ENCODE measurements at places on chromosomes 7 and 10.

DNA sequence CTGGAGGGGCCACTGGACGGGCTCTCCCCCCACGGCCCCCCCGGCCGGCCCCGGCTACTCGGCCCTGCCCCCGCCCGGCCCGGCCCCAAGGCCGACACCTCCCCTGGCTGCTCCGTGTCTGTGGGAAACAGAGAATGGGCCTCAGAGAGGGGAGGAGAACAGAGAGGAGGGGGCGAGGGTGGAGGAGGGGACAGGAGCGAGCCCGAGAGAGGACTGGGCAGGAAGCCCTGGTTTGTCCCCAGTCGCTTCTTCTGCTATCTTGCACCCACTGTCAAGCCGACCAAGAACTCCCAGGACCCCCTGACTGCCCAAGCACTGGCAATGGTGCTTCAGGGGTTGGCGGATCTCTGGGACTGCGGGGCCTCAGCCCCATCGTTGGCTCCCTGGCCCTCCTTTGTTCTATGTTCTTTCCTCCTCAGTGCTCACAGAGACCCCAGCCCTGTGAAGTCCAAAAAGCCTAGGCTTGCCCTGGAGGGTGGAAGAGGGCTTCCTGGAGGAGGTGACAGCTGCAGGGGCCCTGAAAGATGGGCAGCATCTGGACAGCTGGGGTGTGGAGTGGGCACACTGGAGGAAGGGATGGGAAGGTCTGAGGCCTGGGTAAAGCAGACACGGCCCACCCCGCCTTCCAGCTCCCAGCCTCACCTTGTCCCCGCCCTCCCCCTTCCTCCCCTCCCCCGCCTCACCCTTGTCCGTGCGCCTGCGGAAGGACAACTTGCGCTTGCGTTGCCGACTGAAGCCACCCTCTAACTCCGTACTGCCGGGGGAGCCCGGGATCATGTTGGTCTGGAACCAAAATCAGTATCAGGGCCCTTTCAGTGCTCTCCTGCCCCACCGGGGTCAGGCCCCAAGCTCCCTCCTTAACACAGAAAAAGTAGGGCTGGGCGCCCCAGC, 30.1 kb downstream of the KCNH2 start:
- DNase-seq, result no peak

DNA sequence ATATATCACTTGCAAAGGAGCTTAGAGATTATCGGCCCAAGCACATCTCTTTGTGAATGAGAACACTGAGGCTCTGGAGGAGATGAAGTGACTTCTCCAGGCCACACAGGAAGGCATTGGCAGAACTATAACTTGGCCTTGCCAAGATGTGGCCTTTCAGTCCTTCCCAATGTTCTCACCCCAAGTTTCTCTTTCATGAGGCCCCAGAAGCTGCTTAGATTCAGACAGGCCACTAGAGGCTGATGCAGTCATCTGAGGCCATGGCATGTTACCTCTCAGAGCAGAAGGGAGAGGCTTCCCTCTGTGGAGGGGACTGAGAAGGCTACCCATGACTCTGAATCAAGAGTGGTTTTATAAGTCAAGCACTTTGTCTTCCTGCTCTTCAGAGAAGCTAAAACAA, 1003.7 kb downstream of the LRMDA start:
- DNase-seq, result no peak

DNA sequence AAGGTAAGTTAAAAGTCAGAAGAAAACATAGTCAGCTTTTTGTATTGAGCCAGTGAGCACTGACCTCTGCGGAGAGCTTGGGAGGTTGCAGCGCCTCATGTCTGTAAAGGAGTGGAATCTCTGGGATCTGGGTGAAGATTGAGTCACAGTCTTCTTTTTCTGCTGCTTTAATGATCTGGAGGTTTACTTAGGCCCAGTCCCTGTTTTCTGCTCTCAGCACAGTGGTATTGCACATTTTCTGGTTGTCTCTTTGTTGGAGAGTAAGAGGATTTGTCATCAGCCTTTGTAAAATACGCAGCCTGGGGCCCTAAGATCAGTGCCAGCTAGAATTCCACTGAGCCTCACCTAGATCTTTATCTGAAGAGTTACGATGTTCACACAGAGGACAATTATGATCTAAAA, 58.3 kb upstream of the GJD4 start:
- DNase-seq, result no peak

GRCh38 chr7:139618482-139619366, 95.2 kb downstream of the CLEC2L start:
- peak; percentile 1 for DNase-seq

GRCh38 chr7:32936689-32937088, 20.6 kb upstream of the FKBP9 start:
- DNase-seq, result no peak

DNA sequence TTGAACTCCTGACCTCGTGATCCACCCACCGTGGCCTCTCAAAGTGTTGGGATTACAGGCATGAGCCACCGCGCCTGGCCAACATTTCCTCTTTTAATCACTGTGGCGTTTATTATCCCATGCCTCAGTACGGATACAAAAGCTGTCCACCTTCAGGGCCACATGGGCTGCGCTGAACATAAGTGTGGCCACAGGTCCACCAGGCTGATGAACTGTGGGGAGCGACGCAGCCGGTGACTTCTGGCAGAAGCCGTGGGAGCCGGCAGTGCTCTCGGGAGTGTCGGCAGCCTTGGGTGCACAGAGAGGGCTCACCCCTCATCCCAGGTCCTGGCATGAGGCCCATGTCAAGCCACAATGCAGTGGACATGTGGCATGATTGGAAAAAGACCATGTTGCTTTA, 223.6 kb downstream of the TNS3 start:
- DNase-seq, result no peak

DNA sequence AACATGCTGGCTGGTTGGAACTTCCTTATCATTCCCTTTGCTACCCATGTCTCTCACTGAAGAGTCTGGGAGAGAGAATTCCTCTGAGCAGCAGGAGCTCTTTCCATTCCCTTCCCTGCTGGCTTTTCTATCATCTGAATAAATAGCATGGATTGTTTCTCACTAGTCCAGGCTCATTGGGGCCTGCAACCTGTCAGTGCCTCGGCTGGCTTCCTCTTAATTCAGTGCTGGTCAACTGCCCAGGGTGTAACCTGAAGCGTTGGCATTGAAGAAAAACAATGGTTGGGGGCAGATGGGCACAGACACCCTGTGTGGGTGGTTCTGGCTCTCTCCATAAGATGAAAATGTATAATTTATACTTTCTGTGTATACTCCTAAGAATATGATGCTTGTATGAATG, 155.6 kb downstream of the ANLN start:
- no peak for DNase-seq

- DNase-seq, result no peak
Observed at GRCh38 chr7:7761974-7762779, 43.8 kb upstream of the RPA3 start.

- no peak for DNase-seq
Observed at GRCh38 chr10:111129363-111129762, 52.5 kb downstream of the ADRA2A start.

DNA sequence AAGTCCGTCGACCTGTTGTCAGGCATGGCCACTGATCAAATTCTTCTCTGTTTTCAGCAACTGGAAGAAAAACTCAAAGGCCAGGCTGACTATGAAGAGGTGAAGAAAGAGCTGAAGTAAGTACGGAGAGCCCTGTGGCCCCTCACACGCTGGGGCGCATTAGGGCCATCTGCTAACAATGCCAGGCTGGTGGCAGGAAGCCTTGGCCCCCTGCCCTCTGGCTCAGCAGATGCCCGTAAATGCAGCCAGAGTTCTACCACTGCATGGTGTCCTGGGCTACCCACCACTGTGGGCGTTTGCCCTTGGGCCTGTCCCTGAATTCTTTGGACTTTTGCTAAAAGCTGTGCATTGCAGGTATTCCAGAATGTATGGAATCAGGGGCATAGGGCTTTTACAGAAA, 96.9 kb upstream of the SH2B2 start:
- DNase-seq, result no peak

DNA sequence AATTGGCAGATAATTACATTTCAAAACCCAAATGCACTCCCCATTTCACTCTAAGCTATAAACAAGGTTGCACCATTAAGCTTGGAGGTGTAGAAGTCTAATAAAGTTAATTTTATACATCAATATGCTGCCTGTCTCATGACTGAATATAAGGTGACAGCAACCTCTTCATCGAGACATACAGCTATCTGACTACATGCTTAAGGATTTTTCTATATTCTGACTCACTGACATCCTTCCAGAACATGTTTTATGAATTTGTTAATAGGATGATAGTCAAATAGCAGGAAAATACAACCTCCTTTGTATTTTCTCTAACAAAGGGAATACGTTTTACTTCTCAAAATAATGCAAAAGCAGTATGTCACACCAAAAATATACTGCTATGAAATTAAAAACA, 76.6 kb downstream of the NRBF2 start:
- no peak for DNase-seq

GRCh38 chr7:44415047-44415446, 75.4 kb downstream of the NUDCD3 start:
- no peak for DNase-seq

- DNase-seq, result no peak
Observed at GRCh38 chr7:150755473-150756099, 18.4 kb downstream of the GIMAP5 start.

DNA sequence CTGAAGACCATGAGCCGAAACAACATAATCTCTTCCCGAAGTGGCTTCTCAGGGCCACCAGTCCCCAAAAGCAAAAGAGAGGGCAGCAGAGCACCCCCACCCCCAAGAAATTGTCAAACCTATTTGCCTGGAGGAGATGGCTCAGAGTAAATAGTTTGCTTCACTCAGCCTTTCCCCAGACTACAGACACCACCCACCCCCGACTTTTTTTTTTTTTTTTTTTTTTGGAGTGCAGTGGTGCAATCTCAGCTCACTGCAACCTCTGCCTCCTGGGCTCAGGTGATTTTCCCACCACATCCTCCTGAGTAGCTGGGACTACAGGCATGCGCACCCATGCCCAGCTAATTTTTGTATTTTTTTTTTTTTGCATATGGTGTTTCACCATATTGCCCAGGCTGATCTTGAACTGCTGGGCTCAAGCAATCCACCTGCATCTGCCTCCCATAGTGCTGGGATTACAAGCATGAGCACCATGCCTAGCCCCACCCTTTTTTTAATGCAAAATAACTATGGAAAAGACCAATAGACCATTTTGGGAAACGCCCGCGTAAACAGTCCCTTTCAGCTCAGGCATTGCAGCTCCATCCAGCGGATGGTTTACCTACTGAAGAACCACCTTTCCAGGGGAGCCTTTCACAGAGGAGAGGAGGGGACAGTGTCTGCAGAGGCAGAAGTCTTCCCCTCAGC, 9.7 kb downstream of the ZMIZ1 start:
- no peak for DNase-seq

GRCh38 chr10:10330418-10330817, 687.3 kb upstream of the CELF2 start:
- DNase-seq, result no peak

GRCh38 chr7:99707096-99707495, 27.3 kb upstream of the CYP3A5 start:
- no peak for DNase-seq

- DNase-seq, result no peak
Observed at GRCh38 chr7:134946260-134946659, 40.0 kb upstream of the AGBL3 start.

GRCh38 chr10:15990535-15991129, 130.3 kb upstream of the MINDY3 start:
- DNase-seq, result no peak

DNA sequence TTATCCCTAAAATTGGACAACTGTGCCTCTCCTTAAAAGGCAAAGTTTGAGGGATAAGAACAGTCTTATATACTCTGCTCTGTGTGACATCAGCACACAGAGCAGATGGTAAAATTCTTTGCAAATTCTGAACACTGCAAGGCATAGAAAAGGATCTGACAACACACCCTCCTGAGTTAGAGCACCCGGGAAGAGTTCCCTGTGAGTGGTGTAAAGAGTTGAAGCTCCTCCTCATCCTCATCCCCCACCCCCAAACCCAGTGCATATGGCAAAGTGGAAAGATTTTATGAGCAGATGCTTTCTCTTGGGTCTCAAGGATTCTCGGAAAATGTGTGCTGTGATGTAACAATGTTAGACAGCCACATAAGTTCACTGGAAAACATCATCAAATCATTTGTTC, 40.0 kb upstream of the DGKI start:
- DNase-seq, result no peak

DNA sequence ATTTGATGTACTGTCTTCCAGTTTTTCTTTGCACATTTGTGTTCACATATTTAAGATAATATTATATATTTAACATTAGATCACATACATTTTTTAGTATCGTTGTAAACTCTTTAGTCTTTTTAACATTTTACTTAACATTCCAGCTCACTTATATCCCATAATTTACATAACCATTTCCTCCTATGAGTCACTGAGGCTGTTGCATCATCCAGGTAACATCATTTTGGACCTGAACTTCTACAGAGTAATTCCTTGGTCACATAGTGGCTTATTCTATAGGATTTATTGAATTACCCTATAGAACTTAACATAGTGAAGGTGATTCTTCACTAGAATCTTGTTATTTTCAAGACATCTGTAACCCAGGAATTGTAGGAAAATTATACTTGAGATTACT, 194.4 kb downstream of the POU6F2 start:
- no peak for DNase-seq

DNA sequence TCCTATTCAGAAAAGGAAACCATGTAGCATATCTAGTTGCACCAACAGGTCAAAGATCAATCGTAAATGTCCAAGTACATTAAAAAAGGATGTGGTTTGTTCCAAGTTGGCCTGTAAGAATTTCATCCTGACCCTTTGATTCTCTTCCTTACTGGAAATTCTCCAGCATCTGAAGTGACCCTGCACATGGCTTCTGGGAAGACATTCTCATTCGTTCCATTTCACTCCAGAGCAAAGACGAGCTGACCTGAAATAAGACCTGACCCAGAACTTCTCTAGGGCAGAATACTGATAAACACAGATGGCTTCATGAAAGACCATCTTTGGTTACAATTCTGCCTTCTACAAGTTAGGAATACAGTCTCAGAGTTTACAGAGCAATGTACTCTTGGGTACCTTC, 39.8 kb downstream of the ASB4 start:
- DNase-seq, result no peak

- no peak for DNase-seq
Observed at GRCh38 chr7:157219154-157219553, 80.4 kb downstream of the UBE3C start.

DNA sequence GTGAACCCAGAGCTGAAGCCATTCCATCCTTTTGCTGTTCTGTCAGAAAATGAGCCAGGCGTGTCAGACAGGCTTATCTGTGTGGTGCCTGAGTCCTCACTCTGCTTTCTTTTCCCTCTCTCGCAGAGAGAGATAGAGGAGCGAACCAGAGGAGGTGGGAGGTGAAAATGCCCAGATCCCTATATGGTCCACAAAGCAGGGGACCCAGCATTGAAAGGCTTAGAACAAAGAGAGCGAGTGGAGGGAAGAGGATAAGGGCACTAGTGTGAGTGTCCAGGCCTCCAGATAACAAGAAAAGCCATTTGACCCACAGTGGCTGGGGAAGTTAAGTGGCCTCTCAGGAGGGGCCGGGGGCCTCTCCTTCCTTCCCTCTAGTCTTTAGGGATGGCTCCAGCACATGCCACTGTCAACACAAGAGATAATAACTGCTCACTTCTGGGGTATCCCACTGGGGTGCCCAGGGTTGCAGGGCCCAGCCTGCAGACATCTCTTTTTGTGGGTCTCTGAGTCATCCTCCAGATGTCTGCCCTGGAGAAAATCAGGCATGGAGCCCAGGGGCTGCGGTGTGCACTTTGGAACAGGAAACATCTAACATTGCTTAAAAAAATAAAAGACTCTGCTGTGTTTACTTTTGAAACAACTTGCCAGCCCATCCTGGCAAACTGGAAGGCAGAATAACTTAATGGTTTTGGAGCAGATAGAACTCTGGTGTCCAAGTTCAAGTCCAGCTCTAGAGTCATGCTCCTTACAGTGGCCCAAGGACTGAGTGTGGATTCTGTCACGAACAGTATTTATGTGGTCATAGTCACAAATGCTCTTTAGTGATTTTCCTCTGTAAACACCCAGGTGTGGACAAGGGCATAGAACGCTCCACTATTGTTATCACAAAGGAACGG, 189.5 kb downstream of the CXCL12 start:
- DNase-seq, result no peak

Measured in NCI-H1105 (cell line).